ENCODE measurements at places on chromosomes 6 and 20.

GRCh38 chr6:133752129-133752528 is 136.8 kb upstream of the TCF21 start:
- DNase-seq: no peak

GRCh38 chr6:87199787-87200186 is 44.4 kb downstream of the ZNF292 start:
- no peak for DNase-seq

DNA sequence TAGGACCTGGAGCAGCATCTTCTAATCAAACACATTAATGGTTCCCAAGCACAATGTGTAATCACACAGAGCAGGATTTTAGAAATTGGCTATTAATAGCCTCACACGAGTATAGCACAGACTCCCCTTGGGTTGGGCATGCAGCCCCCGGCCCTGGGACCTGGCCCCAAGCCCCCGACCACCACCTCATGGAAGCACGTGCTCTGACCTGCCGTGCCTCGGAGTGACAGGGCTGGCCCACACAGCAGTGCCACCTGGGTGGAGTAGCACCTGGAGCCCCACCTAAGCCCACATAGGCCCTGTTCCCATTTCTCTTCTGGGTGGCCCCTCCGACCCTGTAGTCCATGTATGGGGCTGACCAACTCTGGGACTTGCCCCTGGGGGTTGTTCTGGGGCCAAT is 171.8 kb downstream of the TTLL2 start:
- DNase-seq: no peak

DNA sequence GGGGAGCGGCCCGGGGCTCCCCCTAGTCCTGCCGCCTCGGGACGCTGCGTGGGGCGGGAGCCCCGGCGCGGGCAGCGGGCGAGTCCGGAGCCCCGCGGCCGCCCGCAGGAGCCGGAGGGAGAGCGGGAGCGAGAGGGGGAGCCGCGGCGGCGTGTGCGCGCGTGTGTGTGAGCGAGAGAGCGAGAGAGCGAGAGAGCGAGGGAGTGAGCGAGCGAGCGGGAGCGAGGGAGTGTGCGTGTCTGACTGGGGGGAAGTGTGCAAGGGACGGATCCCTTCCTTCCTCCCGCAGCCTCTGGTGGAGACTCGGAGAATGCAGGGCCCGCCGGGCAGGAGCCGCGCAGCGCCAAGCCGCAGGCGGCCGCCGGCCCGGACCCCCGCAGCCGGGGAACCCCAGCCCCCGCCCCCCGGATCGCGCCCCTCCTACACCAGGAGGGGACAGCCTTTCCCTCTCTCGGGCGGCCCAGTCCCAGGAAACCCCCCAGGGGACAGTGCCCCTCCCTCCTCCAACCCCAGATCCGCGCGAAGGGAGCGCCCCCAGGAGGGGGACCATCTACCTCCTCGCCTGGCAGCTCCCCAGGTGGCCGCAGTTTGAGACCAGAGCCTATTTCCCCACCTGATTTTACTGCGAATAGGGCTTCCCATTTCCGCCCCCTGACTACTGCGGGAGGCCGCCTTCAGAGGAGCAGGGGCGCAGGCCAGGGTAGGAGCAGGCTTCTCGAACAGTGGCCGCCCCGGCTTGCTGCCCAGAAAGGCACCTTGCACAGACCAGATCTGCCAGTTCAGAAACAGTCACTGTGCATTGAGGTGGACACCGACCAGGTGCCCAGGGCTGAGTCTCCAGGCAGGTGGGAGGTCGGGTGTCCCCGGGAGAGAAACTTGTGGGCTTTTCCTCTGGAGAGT is at the start of gene CDH22:
Gene CDH22 (minus strand): TSS at position 241 of the 900 bp plus-strand sequence. CDS start 57,204 bp downstream, outside the sequence.
- peak; percentile 63 for DNase-seq

DNA sequence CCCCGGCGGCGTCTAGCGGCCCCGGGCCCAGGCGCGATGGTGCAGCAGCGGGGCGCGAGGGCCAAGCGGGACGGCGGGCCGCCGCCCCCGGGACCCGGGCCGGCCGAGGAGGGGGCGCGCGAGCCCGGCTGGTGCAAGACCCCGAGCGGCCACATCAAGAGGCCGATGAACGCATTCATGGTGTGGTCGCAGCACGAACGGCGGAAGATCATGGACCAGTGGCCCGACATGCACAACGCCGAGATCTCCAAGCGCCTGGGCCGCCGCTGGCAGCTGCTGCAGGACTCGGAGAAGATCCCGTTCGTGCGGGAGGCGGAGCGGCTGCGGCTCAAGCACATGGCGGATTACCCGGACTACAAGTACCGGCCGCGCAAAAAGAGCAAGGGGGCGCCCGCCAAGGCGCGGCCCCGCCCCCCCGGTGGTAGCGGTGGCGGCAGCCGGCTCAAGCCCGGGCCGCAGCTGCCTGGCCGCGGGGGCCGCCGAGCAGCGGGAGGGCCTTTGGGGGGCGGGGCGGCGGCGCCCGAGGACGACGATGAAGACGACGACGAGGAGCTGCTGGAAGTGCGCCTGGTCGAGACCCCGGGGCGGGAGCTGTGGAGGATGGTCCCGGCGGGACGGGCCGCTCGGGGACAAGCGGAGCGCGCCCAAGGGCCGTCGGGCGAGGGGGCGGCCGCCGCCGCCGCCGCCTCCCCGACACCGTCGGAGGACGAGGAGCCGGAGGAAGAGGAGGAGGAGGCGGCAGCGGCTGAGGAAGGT is 715 bp downstream of the SOX12 start:
- DNase-seq: peak; percentile 85

DNA sequence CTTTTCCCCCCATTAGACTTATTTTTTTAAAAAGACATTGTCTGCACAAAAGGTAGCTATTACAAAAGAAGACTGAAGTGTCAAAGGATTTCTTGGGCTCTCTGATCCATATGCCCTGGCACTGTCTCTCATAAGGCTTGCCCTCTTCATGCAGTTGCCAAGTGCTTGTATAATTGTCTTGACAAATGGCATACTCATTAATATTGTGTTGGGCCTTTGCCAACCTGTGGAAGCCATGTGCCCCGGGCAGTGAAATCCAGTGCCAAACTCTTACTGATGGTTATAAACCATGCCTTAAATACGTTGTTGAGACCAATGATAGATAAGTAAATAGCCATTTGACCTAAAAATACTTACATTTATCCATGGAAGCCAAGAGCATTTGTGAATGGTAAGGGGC is 98.1 kb downstream of the FARS2 start:
- DNase-seq: no peak

DNA sequence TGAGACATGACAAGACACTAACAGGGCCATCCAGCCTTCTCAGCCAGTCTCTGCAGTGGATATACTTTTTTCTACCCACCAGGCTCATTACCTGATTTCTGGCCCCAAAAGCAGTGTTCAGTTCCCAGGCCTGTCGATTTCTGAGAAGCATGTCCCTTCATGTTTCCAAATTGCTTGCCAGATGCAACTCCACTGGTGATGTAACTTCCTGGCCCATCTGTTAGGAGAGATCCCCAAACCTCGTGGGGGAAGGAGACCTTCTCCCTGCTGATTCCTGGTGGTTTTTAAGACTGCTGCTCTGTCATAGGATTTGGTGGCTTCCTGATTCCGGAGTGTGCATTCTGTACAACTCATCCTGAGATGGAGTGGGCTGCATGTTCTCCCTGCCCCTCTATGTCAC is 31.6 kb upstream of the MRPS10 start:
- no peak for DNase-seq

DNA sequence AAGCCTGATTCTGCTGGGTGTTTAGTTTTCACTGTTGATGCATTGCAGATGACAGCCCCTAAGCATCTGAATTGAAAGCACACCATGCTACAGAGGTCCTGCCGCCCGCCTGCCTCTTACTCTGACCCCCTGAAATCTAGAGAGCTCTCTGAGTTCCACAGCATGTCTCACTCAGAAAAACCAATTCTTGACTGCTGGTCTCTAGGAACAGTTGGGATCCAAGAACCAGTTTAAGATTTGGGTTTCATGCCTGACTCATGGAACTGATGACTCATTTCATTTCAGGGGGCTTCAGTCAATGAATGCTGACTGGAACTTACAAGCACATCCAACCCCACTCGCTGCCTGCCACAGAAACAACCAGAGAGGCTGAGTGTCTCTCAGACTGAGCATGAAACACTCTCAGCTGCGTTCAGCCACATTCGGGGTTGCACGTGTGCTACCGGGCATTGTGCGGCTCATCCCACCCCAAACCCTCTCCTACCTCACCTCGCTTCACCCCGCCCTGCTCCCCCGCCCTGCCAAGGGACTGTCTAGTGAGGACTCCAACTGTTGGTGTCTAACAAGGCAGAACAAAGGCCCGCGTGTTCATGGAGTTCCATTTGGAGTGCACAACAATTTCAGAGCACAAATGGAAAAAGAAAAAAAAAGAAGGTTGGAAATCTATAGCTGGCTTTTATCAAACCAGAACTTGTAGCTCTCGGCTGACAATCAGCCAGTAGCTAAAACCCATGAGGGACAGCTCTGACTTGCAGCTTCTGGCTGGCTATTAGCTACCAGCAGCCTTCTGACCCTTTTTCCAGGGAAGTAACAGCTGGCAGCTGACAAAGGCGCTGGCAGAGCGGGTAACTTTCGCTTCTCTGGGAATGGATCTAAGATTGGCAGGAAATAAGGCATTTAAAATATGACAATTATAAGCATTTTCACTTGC is 20.0 kb upstream of the TRAF3IP2 start:
- peak; percentile 89 for DNase-seq

- DNase-seq: no peak
These were observed 228.0 kb upstream of the DEFB112 start for GRCh38 chr6:50277774-50278173.

- DNase-seq: no peak
These were observed 144.8 kb upstream of the CEP162 start for GRCh38 chr6:84372290-84372689.

DNA sequence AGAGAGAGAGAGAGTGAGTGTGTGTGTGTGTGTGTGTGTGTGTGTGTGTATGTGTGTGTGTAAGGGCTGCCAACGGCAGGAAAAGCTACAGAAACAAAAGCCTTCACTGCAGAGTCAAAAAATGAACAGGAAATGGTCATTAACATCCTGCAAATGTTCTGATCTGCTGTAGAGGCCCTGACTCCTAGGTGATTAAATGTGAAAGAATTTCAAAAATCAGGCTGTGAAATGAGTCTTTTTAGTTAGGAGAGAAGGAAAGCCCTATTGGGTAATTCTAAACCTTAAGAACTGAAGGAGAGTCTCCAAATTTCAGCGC is 166.5 kb upstream of the MYLIP start:
- DNase-seq: no peak

- no peak for DNase-seq
These were observed 237.9 kb downstream of the HDGFL1 start for GRCh38 chr6:22807261-22807660.

DNA sequence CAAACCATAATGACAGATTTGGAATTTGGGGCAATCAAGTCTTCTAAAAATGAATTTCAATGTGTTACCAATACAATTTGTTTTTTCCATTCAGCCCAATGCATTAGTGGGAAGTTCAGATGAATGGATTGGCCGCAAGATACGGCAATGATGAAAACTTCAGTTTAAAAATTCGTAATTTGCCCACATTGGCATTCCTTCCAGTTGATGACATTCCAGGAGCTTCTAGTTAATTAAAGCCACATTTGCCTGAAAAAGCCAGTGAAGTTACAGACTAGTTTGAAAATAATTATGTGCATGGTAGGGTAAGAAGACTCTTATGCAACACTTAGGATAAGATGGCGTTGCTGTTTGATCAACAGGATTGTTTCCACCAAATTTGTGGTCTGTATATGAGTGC is 46.2 kb downstream of the NHLRC1 start:
- DNase-seq: no peak

DNA sequence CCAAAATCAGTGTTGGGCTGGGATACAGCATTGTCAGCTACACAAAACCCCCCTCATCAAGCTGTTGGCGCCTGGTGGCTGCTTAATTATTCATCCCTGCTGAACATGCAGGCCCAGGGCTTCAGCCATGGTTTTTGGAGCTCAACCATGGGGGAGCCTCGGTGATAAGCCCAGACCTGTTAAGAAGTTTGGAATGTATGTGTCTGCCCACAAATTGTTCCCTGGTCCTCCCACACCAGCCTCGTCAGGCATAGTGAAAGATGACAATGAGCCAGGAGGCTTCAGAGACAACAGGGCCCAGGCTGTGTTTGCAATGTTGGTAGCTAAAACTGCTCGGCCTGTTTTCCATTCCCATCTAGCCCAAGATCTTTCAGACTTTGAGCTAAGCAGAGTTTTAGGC is 34.8 kb upstream of the SIRPA start:
- no peak for DNase-seq

DNA sequence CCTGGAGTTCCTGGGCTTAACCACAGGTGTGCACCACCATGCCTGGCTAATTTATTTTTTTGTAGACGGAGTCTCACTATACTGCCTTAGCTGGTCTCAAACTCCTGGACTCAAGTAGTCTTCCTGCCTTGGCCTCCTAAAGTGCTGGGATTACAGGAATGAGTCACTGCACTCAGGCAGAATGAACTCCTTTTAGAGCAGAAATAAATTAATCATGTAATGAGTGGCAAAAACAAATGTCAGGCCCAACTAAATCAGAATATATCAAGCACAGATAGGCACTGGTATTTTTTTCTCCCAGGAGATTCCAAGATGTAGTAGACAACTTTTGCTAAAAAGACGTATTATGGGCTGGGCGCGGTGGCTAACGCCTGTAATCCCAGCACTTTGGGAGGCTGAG is 2.6 kb downstream of the RPS10 start:
- no peak for DNase-seq

- no peak for DNase-seq
These were observed 716.0 kb upstream of the EYS start for GRCh38 chr6:66423047-66423446.

DNA sequence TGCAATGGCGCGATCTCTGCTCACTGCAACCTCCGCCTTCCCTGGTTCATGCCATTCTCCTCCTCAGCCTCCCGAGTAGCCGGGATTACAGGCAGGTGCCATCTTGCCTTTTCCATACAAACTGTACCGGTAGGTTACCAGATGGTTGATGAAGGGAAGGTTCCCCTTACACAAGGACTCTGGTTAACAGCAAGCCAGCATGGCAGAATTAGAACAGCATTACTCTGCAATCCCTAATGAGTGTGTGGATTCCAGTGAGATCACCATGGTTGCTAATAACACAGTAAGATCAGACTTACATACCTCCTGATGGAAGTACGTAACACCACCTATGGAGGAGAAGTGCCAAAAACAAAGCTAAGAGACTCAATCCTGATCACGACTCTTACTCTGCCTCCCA is 51.7 kb downstream of the TTI1 start:
- no peak for DNase-seq

- DNase-seq: peak; percentile 36
These were observed 45.2 kb downstream of the KIF16B start for GRCh38 chr20:16528078-16528477.

DNA sequence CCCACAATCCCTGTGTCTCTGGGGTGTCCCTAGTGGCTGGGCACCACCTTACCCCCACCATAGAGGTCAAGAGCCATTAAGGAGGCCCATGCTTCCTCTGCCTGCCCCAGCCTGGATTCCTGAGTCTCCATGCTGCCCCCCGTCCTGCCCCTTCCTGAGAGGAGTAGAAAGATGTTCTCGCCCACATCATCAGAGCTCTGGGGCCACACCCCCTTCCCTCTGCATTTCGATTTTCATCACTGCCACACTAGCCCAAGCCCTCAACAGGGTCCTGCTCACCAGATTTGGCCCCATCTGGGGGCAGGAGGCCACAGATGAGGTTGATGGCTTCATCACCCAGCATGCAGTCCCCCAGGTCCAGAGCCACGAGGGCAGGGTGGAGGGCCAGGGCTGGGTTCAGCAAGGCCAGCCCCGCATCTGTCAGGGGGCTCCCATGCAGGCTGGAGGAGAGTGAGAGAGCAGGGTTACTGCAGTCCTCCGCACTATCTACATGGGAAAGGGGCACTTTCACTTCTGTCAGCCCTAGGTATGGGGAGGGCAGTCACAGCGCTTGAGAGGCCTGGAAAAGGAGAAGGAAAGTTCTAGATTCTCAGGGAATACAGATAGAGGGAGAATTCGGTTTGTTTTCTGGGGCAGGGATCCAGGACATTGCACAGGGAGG is 1.5 kb downstream of the LRRC73 start:
- no peak for DNase-seq

GRCh38 chr6:70231311-70231710 is 71.6 kb downstream of the COL9A1 start:
- no peak for DNase-seq
